Kidney tubule cell (primary cell): ENCODE measurements at places on chromosomes 1 and 21.

- DNase-seq: no peak
Measured at GRCh38 chr1:72942008-72942407, 659.7 kb upstream of the NEGR1 start.

DNA sequence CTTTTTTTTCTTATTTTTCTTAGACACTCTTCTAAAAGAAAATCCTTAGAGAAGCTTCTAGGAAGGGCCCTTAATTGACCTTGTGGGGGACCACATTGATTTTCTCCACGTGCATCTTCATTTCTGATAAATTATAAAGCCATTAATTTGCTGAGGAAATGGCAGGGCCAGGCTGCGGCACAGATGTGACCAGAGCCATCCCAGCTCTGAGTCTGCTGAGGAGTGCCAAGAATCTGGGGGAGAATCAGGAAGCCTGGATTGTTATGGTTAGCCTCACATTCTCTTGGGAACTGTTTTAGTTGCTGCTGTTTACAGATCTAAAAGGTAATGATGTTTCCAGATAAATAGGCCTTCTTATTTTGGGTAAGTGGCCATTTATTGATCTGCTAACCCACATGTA is 16.2 kb downstream of the PROX1 start:
- DNase-seq: no peak

GRCh38 chr21:37356706-37357105 is 9.9 kb upstream of the DYRK1A start:
- no peak for DNase-seq

- DNase-seq: no peak
Measured at GRCh38 chr1:35850051-35850450, 33.0 kb upstream of the AGO1 start.

DNA sequence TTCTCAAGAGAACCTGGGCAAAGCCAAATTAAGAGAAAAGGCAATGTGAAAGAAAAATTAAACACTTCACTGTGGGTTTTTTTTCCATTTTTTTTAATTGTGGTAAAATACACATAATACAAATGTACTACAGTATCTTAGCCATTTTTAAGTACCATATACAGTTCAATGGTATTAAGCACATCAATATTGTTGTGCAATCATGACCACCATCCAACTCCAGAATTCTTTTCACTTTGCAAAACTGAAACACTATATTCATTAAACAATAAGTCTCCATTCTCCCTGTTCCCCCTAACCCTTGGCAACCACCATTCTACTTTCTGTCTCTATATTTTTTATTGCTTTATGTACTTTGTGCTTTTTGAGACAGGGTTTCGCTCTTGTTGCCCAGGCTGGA is 17.8 kb upstream of the OTUD7B start:
- no peak for DNase-seq

- DNase-seq: no peak
Measured at GRCh38 chr1:30610917-30611316, 112.5 kb downstream of the MATN1 start.

DNA sequence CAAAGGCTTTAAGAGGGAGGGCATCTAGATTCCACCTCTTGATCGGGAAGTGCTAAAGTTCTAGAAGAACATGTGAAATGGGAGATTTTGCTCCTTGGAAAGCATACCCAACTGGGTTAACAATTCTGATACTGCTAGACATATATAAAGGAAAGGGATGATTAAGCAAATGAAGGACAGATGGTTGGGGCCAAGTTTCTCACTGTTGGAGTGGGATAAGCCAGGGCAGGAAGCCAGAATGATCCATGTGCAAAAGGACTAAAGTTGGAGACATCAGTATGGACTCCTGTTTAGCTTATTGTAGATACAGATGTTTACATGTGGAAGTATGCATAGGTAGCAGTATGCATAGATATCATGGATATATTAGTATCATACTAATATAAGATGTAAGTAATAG is 16.8 kb downstream of the PLA2G5 start:
- no peak for DNase-seq

DNA sequence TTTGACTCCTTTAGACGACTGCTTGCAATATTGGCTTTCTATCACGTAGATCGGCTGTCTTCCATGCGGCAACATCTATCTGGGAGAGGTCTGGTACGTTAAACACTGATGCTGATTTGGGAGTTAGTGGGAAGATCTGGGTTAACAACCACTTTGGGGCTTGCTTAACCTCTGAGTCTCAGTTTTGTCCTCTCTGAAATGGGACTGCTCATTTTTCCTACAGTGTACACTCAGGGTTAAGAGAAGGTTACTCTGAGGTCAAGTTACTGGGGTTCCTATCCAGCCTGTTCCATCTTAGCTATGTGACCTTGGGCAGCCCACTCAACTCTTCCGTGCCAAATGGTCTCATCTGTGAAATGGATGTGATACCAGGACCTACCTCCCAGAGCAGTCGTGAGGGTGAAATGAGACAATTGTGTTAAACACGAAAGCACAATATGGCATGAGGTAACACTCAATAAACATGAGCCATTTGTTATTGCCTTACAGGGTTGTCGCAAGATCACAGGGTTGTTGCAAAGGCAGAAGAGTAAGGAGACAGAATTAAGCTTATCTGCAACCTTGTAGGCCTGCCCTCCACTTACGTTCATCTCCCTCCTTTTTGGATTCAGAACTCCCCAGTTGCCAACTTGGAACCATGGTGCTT is 5.6 kb downstream of the ABCA4 start:
- DNase-seq: no peak

- DNase-seq: no peak
Measured at GRCh38 chr1:208778417-208778816, 534.2 kb upstream of the PLXNA2 start.

- no peak for DNase-seq
Measured at GRCh38 chr1:234889643-234890042, 239.0 kb downstream of the TOMM20 start.

DNA sequence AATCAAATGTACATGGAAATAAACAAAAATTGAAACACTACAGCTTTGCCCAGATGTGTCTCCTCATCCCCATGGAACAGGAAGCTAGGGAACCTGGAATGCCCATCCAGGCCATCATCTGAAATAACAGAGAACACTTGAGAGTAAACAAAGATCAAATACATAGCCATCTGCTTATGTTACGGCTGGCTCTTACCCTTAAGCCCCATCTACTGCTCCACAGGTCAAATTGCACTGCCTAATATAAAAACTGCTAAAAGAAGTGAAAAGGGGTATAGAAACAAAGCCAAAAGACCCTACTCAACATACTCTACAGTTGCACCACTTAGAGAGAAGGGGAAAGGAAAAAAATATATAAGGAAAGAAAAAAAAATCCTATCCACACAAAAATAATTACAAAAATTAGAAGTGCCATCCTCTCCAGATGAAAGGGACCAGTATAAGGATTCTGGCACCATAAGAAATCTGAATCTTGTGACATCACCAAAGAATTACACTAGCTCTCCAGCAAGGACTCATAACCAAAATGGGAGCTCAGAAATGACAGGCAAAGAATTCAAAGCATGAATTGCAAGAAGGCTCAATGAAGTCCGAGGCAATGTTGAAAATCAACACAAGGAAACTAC is 26.9 kb downstream of the OR6Y1 start:
- DNase-seq: no peak

GRCh38 chr1:26225033-26225831 is 8.8 kb upstream of the CEP85 start:
- DNase-seq: peak; percentile 55

- no peak for DNase-seq
Measured at GRCh38 chr1:24961334-24961733, 31.3 kb upstream of the RUNX3 start.

- DNase-seq: peak; percentile 62
Measured at GRCh38 chr21:30194701-30195299, 21.1 kb downstream of the CLDN8 start.

DNA sequence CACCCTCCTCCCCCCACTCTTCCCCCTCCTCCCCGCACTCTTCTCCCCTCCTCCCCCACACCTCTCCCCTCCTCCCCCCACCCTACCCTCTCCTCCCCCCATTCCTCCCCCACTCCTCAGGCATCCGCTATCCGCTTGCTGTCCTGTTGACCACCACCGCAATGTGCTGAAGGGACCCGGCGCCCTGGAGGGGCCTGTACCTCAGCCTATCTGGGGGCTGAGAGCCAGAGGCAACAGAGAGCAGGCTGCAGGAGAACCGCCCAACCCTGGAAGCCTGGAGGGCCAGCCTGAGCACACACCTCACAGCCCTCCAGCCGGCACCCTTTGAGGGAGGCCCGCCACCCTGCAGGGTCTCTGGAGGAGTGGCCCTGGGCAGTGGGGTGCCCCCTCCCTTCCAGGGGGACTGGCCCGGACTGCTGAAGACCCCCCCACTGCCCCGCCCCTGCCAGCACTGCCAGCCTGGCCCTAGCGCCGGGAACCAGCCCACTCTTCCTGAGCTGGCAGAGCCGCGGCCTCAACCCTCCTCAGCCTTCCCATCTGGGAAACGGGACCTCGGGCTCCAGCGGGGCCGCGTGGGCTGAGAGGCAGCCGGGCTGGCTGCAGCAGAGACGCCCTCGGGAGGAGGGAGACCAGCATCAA is 1.2 kb downstream of the C1QTNF12 start:
- DNase-seq: no peak

- DNase-seq: no peak
Measured at GRCh38 chr1:199096591-199096990, 457.8 kb downstream of the PTPRC start.

DNA sequence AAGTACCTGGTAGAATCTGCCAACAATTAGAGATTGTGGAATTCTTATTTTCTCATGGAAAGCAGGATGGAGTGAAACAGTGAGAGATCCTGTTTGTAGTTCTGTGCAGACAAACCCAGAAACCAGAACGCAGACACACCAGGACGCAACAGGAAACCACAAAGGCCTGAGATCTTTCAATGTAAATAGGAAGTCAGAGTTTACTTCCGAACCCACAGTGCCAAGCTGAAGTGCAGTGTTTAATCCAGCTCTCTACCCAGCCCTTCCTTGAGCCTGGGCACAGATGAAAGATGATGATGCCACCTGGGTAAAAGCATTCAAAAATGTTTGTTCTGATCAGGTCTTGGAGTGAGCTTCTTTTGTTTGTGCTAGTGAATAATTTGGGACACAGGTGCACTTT is 244.2 kb upstream of the HOOK1 start:
- no peak for DNase-seq

GRCh38 chr1:28306301-28306949 is 22.4 kb upstream of the MED18 start:
- no peak for DNase-seq

DNA sequence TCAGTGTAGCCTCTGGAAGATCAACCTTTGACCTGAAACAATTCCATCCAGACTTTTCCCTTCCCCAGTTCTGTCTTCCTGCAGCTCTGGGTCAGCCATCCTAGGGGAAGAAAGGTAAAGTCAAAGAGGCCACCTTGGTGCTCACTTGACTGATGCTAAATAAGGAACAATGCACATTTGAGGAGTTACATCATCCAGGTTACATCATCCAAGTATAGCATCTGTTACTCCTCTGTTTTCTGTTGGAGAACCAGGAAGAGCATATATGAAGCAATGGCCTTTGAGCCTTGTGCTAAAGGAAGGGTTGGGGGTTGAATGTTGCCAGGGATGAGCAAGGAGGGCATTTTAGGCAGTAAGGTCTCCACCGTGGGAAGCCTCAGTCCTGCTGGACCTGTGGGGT is 3.1 kb upstream of the DSCAM start:
- peak; percentile 8 for DNase-seq
